ENCODE measurements at places on chromosomes 12 and 14.

DNA sequence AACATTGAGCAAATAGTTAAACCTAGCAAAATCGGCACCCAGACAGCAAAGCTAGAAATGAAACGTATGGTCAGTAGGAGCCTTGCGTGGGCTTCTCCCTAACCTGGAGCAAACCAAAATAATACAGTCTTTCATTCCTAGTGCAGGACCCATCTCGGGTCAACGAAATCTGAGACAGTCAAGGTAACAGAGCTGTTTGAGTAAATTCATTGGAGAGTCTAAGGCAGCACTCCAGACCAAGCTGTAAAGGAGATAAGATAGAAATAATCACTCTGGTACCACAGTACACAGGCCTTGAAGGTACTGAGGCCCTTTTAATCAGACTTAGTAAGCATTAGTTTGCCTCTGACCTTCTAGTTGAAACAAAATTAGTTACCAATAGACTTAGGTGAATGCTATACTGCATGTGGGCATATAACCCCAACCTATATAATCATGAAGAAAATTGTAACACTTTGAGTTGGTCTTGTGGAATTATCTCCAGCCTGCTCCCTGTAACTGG is 54.4 kb upstream of the BICD1 start:
- DNase-seq: no peak

DNA sequence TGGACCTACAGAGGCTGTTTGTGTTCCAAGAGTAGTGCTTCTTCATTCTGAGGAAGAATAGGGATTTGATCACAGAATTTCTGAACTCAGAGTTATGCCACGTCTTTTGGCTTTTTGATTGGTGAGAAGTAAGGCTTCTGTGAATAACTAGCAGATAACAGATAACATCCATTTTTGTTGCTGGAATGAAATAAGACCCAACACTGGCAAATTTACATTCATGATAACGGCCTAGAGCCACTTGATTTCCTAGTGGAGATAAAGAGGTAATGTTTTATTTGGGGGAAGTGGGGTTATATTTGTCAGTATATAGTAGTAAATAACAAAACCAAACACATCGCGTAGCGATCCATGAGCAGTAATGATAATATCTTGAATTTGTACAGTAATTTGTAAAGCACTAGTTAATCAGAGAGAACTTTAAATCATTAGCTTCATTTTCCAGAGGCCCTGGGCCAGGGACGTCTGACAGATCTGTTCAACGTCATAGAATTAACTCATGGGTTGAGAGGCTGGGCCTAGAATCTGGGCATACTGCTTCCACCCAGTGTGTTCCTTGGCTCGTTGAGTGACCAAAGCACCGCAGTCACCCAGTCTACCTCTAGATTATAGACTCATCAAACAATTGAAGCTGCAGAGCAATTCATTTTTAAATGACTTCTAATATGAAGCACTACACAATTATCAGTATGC is 79.6 kb downstream of the HMGA2 start:
- DNase-seq: no peak

- DNase-seq: no peak
These were observed 3.0 kb downstream of the EVL start for GRCh38 chr14:100067971-100068959.

GRCh38 chr12:42469355-42470175 is 120.0 kb downstream of the PRICKLE1 start:
- no peak for DNase-seq

- no peak for DNase-seq
These were observed 794.5 kb upstream of the TBX3 start for GRCh38 chr12:115478505-115478904.

GRCh38 chr12:81369175-81369574 is 291.3 kb downstream of the ACSS3 start:
- no peak for DNase-seq

- DNase-seq: no peak
These were observed 18.9 kb upstream of the GPR132 start for GRCh38 chr14:105083926-105084685.

GRCh38 chr14:92726135-92726932 is 22.1 kb downstream of the LGMN start:
- no peak for DNase-seq

GRCh38 chr12:107764626-107765025 is 3.7 kb upstream of the PRDM4 start:
- no peak for DNase-seq

Measured in spinal cord (tissue), 10 donors.